ENCODE measurements at places on chromosomes 5 and 9.

GRCh38 chr5:17114715-17115599, 102.5 kb upstream of the BASP1 start:
- DNase-seq, result no peak

GRCh38 chr5:32583582-32584232, 1.6 kb upstream of the SUB1 start:
- DNase-seq, result no peak

DNA sequence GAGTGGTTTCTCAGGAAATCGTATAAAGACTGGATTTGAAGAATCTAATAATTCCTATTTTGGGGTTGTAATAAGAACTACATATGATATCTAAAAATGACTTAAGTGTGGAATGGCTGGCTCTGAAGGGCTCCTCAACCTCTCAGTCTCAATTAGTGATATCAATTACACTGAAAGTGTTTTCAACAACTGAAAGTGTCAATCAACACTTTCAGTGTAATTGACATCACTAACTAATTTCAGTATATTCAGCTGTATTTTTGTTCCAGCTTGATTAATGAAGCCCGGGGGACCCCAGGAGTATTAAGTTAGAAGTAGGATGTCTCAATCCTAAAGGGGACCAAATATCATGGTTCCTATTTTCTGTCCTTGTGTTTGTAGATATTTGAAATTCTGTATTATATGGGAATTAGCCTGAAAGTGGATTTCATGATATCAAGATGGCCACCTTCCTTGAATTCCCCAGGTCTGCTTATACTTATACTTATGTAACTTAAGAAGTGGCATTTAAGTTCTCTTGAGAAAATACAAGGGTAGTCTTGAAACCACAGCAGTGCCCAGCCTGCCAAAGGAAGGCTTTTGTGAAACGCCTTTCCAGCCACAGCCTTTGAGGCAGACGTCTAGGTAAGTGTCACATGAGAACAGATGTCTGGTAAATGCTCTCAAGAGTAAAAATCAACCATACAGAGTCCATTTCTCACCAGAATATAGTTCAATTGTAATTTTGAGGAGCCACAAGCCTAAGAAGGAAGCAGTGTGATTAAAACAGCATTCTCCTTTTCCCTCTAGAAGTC, 4.6 kb downstream of the BASP1 start:
- DNase-seq, result no peak

DNA sequence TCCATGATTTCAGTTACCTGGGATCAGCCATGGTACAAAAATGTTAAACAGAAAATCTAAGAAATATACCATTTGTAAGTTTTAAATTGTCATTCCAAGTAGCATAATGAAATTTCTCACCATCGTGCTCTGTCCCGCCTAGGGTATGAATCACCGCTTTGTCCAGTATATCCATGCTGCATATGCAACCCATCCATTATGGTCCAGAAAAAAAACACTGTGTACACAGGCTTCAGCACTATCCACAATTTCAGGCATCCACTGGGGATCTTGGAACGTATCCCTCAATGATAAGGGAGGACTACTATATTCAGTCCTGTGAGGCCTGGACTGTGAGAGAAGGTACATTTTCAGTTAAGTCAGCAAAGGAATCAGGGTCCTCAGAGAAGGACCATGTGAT, 37.6 kb upstream of the HNRNPA0 start:
- DNase-seq, result no peak

DNA sequence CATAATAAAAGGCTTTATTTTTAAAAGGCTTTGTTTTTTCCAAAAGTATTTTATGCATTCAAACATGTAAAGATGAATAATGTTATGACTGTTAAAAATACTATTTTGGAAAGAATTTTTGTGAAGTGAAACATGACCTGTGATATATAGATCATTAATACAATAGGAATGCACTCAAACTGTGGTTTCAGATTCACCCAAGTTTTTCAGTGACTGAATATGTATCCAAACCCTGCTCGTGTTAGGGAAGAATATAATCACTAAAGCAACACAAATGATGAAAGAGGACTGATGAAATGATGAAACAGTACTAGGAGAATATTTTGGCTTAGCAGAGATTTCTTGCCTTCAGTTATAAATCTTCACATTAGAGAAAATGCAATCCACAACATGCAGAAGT, 278.0 kb downstream of the ADAMTS6 start:
- no peak for DNase-seq

DNA sequence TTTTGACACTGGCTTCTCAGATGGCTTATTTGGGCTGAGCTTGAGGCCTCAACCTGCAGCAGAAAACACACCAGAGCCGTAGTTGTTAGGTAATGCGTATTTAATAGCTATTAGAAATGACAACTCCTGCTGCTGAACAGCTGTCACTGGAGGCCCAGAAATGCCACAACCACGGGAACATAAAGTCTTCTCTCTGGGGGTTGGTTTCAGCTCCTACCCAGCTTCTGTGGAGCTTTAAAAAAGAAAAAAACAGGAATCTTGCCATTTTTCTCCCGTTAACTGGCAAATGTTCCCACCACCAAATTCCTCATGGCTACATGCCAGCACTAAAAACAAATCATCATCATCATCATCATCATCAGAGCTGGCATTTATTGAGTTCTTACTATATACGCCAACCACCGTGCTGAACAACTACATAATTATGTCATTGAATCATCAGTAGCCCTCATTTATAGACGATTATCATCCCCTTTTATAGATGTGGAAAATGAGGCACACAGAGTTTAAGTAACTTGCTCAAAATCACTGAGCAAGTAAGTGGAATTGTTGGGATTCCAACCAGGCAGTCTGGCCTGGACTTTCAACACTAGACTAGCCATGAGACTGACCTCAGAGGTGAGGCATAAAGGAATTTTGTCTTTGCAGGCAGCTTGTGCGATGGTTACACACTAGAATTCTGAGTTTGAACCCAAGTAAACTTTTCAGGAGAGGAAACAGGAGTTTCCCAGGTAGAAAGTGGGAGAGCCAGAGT, 185.3 kb upstream of the WWC1 start:
- DNase-seq, result no peak

- no peak for DNase-seq
Measured at GRCh38 chr5:44875661-44876605, 67.2 kb downstream of the MRPS30 start.

GRCh38 chr5:68365889-68366288, 150.3 kb downstream of the PIK3R1 start:
- no peak for DNase-seq

DNA sequence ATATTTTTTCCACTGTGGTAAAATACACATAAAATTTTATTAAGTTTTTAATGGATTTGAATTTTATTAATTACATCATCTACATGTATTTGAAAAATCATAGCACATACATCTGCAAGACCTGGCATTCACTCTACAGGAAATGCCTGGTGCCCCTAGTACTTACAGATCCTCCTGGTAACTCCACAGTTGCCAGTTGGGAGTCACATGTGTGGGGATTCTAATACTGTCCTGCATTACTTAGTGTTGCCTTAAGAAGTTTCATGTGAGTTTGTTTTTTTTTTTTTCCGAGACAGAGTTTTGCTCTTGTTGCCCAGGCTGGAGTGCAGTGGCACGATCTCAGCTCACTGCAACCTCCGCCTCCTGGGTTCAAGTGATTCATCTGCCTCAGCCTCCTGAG, 18.1 kb downstream of the KDM3B start:
- no peak for DNase-seq

DNA sequence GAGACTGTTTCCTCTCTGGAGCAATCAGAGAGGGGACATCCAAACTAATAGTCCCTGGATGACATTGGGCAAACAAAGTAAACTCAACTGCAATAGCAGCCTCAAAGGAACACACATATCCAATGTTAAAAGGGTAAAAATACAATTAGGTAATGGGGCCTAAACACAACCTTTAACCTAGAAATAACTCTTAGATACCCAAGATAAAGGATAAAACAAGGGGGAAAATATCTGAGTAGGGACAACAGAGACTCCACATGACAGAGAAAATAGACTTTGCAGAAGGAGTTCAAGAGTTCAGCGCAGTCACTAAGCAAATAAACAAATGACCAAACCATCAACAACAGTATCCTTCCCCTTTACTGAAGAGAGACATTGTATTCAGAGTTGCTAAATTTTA, 149.3 kb downstream of the FBXO4 start:
- no peak for DNase-seq

GRCh38 chr9:129716091-129716490, 36.8 kb downstream of the PTGES start:
- DNase-seq, result no peak

DNA sequence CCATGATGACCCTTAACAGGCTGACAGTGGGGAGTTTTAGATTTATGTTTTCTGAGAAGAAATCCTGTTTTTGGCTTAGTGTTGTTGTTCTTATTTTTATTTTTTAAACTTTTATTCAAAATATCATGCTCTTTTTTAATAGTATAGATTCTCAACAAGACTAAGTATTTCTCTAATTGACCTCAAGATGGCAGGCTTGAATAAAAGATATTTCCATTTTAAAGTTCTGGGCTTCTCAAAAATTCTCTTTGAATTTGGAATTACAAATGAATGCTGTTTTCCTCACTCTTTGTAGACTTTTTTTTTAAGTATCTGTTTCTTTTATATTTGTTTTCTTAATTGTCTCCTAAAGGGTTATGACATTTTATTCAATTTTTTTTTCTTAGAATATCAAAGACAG, 50.0 kb upstream of the SH3GL2 start:
- no peak for DNase-seq

GRCh38 chr5:150615141-150615699, 25.2 kb upstream of the SYNPO start:
- DNase-seq, result no peak

DNA sequence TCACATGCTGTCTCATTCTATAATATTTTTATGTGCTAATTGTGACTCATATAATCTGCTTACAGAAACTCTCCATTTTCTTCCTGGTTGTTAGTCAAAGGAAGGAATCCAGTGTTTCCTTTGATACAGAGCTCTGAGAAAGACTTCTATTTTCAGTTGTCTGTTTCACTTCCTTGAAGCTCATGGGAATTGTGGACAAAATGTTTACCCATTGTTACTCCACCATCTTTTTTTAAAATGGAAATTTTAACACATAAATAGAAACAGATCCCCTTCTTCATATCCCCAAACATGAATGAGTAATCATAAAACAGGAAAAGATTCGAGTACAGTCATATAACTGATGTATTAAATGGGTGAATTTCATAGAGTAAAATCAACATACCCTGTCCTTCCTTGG, 42.0 kb upstream of the KCNN2 start:
- no peak for DNase-seq

DNA sequence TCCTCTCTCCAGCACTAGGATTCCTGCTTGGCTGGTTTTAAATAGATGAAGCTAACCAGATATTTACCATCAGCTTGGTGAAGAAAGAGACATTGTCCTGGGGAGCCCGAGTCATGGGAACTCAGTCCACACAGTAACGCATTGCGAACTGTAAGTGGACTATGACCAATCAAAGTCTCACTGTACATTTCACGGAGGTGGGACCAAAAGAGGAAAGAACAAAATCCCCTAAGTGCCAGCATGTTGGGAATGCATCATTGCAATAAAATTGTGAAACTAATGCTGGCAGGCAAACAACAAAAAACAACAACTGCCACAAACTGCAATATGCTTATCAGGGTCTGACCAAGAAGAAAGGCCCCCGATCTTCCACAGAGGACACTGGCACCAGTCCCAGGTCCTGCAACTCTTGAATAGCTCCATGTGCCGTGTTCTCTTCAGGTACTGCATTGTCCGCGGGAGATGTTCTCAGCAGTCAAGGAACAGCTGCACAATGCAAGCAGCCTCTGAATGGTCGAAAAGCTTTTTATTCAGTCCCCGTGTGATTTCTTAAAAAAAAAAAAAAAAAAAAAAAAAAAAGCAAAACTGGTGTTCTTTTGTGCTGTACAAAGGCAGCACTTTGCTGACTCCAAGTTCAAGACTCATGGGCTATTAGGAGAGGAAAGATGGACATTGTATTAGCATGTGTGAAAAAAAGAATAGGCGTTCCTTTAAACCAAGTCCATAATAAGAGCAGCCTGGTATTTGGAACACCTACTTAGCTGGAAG, 38.1 kb downstream of the SEMA6A start:
- no peak for DNase-seq

GRCh38 chr5:112366987-112367386, 52.1 kb downstream of the EPB41L4A start:
- no peak for DNase-seq

DNA sequence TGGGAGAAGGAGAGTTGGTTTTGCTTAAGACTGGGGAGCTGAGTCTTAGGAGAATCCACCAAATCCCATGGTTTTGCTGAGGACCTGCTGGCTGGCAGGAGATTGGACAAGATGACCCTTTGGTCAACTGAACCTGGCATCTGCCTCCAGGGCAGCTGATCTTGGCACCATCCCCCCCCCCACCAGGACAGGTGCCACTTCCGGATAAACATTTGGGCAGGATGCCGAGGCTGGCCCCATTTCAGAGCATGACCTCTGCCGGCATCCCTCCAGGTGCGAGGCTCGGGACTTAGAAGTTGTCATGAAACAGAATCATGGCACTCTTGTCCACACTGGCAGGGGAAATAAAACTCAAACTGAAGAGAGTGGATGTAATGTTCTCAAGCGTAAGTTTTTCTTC, 165.6 kb downstream of the MACROH2A1 start:
- DNase-seq, result no peak

DNA sequence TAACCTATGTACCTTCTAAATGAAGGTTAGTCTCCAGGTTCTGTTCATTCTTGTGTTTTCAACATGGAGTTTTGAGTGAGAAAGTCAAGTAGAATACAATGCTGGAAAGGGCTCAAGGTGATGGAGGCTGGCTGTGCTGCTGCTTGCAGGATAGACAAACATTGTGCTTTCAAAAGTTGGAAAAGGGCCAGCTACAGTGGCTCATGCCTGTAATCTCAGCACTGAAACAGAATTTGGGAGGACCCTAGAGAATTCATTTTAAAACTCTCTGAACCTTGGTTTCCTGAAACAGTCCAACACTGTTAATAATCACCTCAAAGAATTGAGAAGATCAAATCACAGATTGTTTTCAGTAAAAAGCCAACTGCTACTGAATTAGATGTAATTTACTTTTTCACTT, 15.4 kb upstream of the IARS1 start:
- DNase-seq, result no peak

GRCh38 chr9:123251741-123252140, 16.6 kb downstream of the STRBP start:
- no peak for DNase-seq

GRCh38 chr9:2780846-2781245, 63.0 kb downstream of the PUM3 start:
- DNase-seq, result no peak

DNA sequence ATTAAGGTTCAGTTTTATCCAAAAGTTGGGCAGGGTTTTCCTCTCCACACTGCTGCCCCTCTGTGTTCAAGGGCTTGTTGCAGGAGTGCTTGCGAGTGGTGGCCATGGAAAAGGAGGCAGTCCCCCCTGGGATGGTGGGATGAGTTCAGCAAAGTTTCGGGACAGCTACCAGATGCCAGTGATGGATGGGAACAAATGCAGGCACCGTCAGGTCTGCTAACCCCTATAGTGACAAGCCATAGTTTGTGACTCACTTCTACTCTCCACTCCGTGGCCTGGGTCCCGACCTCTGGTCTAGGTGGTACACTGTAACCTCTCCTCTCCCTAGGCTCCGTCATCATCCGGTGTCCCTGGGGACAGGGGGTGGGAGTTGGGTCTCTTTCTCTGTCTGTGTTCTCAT, 3.8 kb upstream of the RNF14 start:
- DNase-seq, result no peak

- DNase-seq, result no peak
Measured at GRCh38 chr5:118257066-118257465, 731.3 kb downstream of the DTWD2 start.

GRCh38 chr5:95244479-95244878, 40.4 kb downstream of the MCTP1 start:
- no peak for DNase-seq

GRCh38 chr5:72937517-72938061, 18.3 kb upstream of the FCHO2 start:
- DNase-seq, result no peak

GRCh38 chr5:76863001-76863400, 13.2 kb downstream of the S100Z start:
- no peak for DNase-seq

All from right kidney (tissue), 9 donors.